ENCODE measurements at places on chromosomes 6 and 20.

GRCh38 chr20:32983459-32984112 is 20.6 kb downstream of the SUN5 start:
- no peak for DNase-seq

DNA sequence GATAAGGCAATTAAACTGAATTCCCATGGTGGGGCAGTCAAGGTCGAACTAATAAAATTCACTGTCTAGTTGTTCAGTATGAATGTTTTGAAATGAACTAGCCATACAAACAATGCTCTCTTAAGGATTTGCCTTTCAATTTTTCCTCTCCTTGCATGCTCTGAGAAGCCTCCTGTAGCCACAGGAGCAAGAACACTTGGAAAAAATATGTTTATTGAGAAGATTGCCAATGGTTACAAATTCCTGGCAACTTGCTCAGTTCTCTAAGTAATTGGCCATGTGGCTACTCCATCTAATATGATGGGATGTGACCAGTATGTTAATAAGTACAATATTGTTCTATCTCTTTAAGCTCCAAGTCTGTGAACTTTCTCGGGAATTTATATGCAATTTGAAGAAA is 49.4 kb downstream of the FUT9 start:
- DNase-seq = no peak

DNA sequence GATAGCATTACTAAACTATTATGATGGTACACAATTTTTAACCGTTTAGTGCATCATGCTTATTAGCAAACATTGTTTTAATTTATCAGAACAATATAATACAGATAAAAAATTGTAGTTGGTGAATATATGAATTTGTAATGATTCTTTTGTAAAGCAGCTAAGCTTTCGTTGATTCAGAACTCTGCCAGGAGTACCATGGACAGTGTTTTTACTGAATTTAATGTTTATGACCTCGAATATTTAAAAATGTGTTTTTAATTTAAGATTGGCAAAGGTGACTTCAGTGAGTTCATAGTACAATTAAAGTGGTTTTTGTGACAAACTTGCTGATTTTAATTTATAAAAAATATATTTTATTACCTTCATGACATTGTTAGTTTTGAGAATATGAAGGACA is 10.0 kb downstream of the AFDN start:
- DNase-seq = no peak

DNA sequence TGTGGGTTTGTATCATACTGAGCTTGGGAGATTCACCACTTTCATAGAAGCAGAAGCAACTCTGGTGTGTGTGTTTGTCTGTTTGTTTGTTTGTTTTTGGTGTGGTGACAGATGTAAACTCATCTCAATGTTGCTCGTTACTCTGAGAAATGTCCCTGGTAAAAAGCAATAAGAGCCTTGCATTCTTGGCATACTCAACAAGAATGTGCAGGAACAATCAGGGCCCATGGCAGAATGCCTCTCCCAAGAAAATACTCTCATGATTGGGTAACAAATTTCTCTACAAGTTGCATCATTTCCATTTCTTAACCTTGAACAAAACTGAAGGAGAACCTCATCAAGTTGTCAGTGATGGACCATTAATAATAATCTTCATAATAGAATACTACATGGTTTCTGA is 43.0 kb upstream of the PKHD1 start:
- DNase-seq = no peak

DNA sequence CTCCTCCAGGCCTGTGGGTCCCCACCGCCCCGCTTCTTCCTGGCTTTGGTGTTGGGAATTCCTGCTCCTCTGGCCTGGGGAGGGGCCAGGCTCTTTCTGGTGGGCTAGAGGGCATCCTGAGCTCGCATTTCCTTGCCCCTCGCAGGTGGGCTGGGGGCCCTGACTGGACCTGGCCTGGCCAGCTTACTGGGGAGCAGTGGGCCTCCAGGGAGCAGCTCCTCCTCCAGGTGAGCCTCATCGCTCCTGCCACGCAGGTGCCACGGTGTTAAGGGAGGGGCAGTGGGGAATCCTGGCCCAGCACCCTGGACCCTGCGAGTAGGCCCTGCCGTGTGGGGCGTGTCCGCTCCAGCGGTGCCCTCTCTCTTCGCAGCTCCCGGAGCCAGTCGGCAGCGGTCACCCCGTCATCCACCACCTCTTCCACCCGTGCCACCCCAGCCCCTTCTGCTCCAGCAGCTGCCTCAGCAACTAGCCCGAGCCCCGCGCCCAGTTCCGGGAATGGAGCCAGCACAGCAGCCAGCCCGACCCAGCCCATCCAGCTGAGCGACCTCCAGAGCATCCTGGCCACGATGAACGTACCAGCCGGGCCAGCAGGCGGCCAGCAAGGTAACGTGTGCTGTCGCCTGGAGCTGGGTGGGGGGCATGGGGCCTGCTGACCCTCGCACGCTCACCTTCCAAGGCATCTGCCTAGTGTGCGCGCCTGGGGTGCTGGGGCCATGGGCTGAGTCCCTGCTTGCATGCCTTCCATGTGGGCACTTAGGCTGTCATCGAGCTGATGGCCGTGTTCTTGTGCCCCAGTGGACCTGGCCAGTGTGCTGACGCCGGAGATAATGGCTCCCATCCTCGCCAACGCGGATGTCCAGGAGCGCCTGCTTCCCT is 4.7 kb downstream of the ADRM1 start:
- DNase-seq = no peak

DNA sequence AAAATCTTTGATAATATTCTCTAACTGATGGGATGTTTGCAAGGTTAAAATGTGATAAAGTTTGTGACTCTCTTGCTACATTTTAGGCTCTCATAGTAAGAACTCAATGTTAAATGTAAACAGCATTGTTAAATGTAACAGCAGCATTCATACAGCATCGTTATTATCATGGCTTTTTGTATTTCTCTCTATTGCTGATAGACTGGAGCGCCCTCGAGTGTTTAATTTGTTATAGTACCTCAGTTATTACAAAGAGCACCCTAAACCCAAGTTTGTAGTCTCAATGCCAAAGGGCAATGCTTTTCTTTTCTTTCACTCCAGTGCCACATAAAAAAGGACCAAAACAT is 14.9 kb upstream of the TTPAL start:
- no peak for DNase-seq

GRCh38 chr20:63532449-63532971 is 4.7 kb downstream of the PTK6 start:
- DNase-seq = no peak

DNA sequence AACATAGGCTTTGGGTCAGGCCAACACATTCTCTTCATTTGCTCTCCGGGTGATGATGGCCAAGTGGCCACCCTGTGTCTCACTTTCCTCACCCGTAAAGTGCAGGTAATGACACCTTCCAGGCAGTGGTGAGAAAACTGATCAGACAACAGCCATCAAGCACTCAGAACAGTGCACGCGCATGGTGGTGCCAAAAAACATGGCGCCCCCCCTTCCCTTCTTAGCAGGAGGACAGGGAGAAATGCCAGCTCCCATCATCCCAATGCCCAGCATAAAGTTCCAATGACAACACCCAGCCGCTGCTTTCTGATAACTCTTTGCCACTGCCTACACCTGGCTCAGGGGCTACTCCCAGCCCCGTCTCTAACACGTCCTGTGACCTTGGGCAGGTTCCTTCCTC is 8.4 kb downstream of the BPIFB1 start:
- no peak for DNase-seq

GRCh38 chr6:157240059-157240959 is 83.0 kb downstream of the TMEM242 start:
- DNase-seq = peak; percentile 37

DNA sequence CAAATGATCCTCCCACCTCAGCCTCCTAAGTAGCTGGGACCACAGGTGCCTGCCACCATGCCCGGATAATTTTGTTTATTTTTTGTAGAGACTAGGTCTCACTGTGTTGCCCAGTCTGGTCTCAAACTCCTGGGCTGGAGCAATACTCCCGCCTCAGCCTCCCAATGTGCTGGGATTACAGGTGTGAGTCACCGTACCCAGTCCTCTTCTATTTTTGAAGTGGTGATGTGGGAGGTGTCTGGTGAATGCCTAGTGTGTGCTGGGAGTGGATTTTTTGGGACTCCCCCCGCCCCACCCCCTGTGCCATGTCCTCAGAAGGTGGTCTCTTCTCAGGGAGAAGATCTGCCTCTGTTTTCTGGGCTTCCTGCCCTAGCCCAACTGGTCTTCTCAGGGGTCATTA is 47.9 kb upstream of the CLDN20 start:
- DNase-seq = no peak

DNA sequence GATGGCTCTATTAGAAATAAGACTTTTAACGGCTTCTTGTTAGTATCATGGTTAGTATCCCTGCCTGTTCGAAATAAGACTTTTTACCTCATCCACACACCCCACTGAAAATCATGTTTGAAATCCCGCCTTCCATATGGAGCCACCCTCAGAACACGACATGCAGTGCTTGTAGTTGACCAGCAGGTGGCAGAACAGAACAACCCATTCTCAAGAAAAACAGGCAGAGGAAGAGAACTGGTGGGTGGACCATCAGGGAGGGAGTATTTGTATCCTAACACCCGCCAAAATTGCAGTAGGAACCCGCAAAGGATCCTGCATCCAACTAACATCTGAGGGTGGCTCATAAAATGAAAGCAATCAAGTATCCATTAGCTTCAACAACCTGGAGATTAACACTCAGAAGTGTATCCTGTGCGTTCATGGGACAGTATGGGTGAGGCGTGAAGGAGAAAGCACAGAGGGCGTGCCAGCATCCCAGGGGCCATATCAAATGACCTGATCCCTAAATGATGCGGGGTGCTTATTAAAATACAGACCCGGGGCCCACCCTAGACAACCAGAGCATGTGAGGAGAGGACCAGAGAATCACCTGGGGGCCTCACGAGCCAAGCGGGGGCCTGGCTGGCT is 89.6 kb upstream of the NHSL1 start:
- DNase-seq = peak; percentile 45

DNA sequence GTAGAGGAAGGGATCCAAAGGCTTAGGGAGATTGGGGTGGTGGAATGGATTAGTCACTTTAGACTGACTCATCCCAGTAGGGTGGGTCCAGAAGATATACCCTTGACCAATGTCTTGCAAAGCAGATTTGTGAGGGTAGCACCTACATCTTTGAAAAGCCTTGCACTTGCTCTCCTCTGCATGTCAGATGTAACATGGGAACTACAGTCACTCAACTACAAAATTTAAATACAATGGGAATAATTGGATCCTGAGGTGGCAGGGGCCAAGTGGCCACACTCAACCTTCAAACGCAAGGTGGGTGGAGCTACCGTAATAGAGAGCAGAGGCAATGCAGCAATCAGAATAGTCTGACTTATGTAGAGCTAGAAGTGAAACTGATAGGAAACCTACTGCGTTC is 71.2 kb downstream of the ME1 start:
- DNase-seq = no peak

GRCh38 chr6:52392944-52393343 is 27.2 kb upstream of the EFHC1 start:
- no peak for DNase-seq

DNA sequence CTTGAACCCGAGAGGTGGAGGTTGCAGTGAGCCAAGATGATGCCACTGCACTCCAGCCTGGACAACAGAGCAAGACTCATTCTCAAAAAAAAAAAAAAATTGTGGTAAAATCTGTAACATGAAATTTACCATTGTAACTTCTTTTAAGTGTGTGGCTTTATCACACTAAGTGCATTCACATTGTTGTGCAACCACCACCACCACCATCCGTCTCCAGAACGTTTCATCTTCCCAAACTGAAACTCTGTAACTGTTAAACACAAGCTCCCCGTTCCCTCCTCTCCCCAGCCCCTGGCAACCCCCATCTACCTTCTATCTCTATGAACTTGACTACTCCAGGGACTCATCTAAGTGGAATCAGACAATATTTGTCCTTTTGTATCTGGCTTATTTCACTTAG is 29.7 kb downstream of the PDRG1 start:
- no peak for DNase-seq

- DNase-seq = no peak
Observed at GRCh38 chr6:158255989-158256601, 56.2 kb upstream of the TULP4 start.

- DNase-seq = no peak
Observed at GRCh38 chr6:121865811-121866210, 430.4 kb downstream of the GJA1 start.

GRCh38 chr20:23446505-23446904 is 6.2 kb downstream of the CST11 start:
- DNase-seq = no peak

DNA sequence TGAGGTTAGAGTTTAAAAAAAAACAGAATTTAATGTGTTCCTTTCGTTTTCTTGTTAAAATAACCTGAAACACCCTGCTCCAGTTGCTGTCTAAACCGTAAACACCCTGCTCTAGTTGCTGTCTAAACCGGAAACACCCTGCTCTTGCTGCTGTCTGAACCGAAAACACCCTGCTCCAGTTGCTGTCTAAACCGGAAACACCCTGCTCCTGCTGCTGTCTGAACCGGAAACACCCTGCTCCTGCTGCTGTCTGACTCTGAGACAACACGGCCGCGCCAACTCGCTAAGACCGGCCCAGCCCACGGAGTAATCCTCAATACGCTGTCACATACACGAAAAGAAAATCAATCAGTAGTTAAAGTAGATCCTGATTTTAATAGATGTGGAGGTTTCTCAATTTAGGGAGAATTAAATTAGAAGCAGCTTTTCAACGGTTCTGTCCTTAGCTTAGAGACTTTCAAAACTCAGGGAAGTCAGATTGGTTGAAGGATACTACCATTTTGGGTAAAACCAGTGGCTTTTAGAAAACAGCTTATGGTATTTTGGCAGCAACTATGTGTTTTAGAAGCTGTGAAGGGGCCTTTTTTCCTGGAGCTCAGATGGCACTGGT is 98.3 kb downstream of the RAMACL start:
- no peak for DNase-seq

DNA sequence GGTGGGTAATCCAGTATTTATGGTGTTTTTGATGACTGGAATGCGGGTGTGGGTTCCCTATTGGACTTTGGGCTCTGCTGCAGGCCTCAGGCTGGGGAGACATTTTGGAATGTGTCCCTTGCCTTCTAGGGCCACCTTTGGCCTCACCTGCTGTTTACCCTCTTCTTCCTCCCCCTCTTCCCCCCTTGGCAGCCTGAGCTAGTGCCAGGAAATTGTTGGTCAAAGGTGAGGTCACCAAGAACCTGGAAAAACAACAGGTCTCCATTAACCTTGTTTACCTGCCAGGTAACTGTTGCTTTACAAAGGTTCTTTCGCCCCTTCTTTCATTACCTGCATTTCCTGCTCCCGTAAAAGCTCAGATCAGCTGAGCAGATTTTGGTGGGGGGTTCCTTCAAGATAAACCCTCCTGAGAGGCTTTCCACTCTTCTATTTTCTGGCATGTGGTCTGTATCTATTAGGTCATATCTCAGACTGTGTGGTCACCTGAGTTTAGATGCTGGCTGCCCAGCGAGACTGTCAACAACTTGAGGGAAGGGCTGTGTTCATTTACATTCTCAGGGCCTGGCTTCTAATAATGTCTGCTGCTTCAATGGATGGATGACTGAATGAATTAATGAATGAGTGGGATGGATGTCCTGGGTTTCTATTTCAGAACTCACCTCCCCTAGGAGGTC is 34.7 kb downstream of the VEGFA start:
- DNase-seq = no peak
